A549 treated with AZD2906 at 1 μM for 4 hours (cell line): ENCODE measurements at places on chromosomes 13 and 19. TPM values are rescaled to one million over a fixed set of nuclear protein-coding genes. Genes with fewer than 3 reads are reported as not detected.

The CCDC169 gene
- total RNA-seq, result 0.07 to 0.44 TPM (median 0.29 TPM) in 5 replicates

The C19orf73 gene
- total RNA-seq, result 0.91 to 2.0 TPM (median 1.6 TPM) in 5 replicates

The SULT2A1 gene
- total RNA-seq, result 0.06 TPM in 2 of 5 replicates, not detected in the others

The SCN1B gene
- total RNA-seq, result 11.1 to 20.6 TPM (median 20.1 TPM) in 5 replicates

The FAM83E gene
- 0.12 to 0.40 TPM (median 0.21 TPM) in 5 replicates for total RNA-seq

The FAM216B gene
- not detected in 5 replicates for total RNA-seq

The ZNF547 gene
- 1.00 to 1.9 TPM (median 1.1 TPM) in 5 replicates for total RNA-seq

The SLAIN1 gene
- total RNA-seq, result 0.45 to 0.76 TPM (median 0.58 TPM) in 5 replicates

The MISP3 gene
- 2.2 to 4.3 TPM (median 3.9 TPM) in 5 replicates for total RNA-seq

The RNF17 gene
- total RNA-seq, result not detected in 5 replicates

The INSL3 gene
- 0.35 to 0.76 TPM (median 0.45 TPM) in 4 of 5 replicates, not detected in the other for total RNA-seq

The URAD gene
- not detected in 5 replicates for total RNA-seq

The ZNF563 gene
- not detected in 5 replicates for total RNA-seq

The ADPRHL1 gene
- total RNA-seq, result 13.8 to 18.6 TPM (median 14.8 TPM) in 5 replicates

The MEIOSIN gene
- total RNA-seq, result 0.03 to 0.06 TPM (median 0.05 TPM) in 5 replicates

The MEDAG gene
- 0.13 to 0.36 TPM (median 0.32 TPM) in 5 replicates for total RNA-seq

The OR7A10 gene
- total RNA-seq, result not detected in 5 replicates

The DIS3 gene
- 15.4 to 21.1 TPM (median 17.3 TPM) in 5 replicates for total RNA-seq

The PRX gene
- 1.1 to 1.8 TPM (median 1.3 TPM) in 5 replicates for total RNA-seq

The ZFP36 gene
- 193 to 296 TPM (median 229 TPM) in 5 replicates for total RNA-seq

The C1QTNF9B gene
- 0.05 TPM in 1 of 5 replicates, not detected in the others for total RNA-seq

The HSD11B1L gene
- 3.5 to 5.2 TPM (median 4.3 TPM) in 5 replicates for total RNA-seq

The VSTM2B gene
- total RNA-seq, result not detected in 5 replicates

The PLK5 gene
- total RNA-seq, result 0.03 TPM in 1 of 5 replicates, not detected in the others

The KLK1 gene
- total RNA-seq, result 0.09 to 0.29 TPM (median 0.20 TPM) in 5 replicates

The HIPK4 gene
- 0.28 to 0.43 TPM (median 0.33 TPM) in 5 replicates for total RNA-seq

The SLC39A3 gene
- 22.1 to 30.9 TPM (median 28.2 TPM) in 5 replicates for total RNA-seq

The MARCHF2 gene
- total RNA-seq, result 15.9 to 20.8 TPM (median 20.4 TPM) in 5 replicates

The ATP8B3 gene
- 1.9 to 3.7 TPM (median 3.1 TPM) in 5 replicates for total RNA-seq

The ZNF584 gene
- total RNA-seq, result 16.7 to 18.7 TPM (median 17.2 TPM) in 5 replicates

The IL12RB1 gene
- total RNA-seq, result not detected in 5 replicates

The CAB39L gene
- total RNA-seq, result 1.4 to 2.5 TPM (median 1.8 TPM) in 5 replicates

The LILRB3 gene
- total RNA-seq, result 0.11 to 0.50 TPM (median 0.23 TPM) in 5 replicates

The PLVAP gene
- total RNA-seq, result not detected in 5 replicates

The NKG7 gene
- total RNA-seq, result not detected in 5 replicates

The IRGC gene
- total RNA-seq, result not detected in 5 replicates

The ANGPTL8 gene
- total RNA-seq, result not detected in 5 replicates

The ZNF441 gene
- not detected in 5 replicates for total RNA-seq

The POSTN gene
- 0.05 to 0.06 TPM (median 0.05 TPM) in 3 of 5 replicates, not detected in the others for total RNA-seq

The CD33 gene
- 0.08 to 0.10 TPM (median 0.09 TPM) in 4 of 5 replicates, not detected in the other for total RNA-seq

The SIGLEC8 gene
- not detected in 5 replicates for total RNA-seq

The ASPDH gene
- total RNA-seq, result not detected in 5 replicates

The C3 gene
- total RNA-seq, result 39.7 to 51.9 TPM (median 46.5 TPM) in 5 replicates
